Stimulated activated CD8-positive, alpha-beta memory T cell treated with anti-CD3 and anti-CD28 coated beads, Interleukin-4, amount 100 ng/mL, for 1 hour (primary cell): ENCODE measurements at places on chromosomes 4 and X.

GRCh38 chrX:13418126-13419097 is 98.6 kb upstream of the ATXN3L start:
- DNase-seq = no peak

DNA sequence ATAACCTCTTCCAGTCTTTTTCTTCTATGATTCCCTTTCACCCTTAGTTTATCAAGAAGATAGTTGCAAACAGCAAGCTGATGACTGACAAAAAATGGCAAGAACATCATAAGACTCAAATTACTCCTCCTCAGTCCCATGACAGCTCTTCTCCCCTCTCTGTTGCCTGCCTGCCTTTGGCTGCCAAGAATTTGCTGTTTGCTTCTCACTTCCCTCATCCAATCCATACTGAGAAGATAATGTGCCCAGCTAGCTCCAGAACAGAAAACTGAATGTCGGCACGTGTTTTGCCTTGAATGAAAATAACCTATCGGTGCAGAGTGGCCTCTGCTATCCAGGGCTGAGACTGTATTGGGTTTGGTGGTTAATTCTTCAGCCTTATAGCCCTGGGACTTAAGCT is 192.1 kb downstream of the PPARGC1A start:
- no peak for DNase-seq

GRCh38 chr4:3322059-3322550 is 29.3 kb downstream of the RGS12 start:
- no peak for DNase-seq

GRCh38 chr4:123340381-123340701 is 56.3 kb upstream of the SPRY1 start:
- no peak for DNase-seq

DNA sequence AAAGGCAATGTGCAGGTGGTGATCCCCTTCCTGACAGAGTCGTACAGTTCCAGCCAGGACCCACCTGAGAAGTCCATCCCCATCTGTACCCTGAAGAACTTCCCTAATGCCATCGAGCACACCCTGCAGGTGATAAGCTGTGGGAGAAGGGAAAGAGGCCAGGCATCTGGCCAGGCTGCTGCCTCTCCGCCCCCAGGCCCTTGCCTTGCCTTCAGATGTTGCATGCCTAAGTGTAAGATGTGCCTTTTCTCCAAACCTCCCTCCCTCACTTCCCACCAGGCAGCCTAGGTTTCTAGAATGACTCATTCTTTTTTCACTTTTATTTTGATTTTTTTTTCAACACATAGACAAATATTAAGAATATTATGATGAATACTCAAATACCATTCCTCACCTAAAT is 12.2 kb upstream of the CDK16 start:
- no peak for DNase-seq

DNA sequence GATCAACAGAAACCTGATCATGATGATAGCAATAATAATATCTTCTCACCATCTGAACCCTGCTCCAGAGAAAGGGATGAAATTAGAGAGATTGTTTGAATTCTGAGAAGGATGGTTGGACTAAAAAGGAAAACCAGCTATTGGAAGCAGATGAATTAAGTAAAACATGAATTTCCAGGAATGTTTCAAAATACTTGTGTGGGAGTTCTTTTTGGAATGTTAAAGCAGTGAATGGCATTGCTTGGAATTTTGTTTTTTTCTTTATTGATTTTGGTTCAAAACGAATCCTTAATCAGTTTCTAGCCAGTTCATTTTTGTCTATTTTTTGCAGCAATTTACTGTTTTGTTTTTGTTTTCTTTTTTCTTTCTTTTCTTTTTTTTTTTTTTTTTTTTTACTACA is 150.3 kb downstream of the NHS start:
- no peak for DNase-seq

GRCh38 chr4:75630937-75631329 is 605 bp upstream of the CDKL2 start:
- DNase-seq = no peak

DNA sequence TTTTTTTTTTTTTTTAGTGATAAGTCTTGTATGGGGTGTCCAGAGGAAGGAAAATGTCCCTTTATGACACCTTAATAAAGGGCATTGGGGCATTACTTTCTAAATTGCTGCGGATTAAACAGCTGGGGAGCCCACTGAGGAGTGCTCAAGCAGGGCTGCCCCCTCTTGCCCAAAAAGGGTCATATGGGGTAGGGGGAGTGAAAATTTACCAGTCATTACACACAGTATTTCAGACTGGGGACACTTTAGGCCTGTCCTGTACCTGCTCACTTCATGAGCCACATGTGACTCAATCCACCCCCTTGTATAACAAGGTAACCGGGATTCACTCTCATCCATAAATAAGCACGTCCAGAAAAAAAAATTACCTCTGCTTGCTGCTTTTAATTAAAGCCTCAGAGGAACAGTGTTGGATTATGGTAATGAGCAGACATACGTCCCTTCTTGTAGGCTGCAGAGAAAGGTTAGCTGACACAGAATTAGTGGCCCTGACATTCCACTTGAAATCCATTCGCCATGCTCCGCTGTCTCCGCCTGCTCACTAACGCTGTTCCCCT is 1.8 kb downstream of the PRDM8 start:
- no peak for DNase-seq

DNA sequence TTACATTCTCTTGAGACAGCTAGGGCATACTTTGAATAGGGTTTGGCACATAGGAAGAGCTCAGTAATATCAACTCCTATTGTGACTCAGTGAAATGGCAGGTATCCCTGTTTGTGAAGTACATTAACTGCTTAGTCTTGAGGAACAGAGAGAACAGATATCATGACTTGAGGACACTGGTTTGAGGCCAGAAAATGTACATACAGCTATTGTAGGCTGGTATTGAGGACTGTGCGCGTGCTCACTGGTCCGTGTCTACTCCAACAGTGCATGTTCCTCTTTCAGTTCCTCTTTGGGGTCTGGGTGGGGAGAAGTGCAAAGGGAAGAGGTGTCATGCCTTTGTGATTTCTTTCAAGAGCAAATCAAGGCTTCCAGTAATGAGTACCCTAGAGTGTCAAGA is 34.6 kb upstream of the TBC1D9 start:
- DNase-seq = no peak

GRCh38 chr4:4506961-4507360 is 34.9 kb downstream of the STX18 start:
- DNase-seq = no peak

- DNase-seq = no peak
Observed at GRCh38 chr4:163748449-163748848, 254.0 kb downstream of the TMA16 start.

DNA sequence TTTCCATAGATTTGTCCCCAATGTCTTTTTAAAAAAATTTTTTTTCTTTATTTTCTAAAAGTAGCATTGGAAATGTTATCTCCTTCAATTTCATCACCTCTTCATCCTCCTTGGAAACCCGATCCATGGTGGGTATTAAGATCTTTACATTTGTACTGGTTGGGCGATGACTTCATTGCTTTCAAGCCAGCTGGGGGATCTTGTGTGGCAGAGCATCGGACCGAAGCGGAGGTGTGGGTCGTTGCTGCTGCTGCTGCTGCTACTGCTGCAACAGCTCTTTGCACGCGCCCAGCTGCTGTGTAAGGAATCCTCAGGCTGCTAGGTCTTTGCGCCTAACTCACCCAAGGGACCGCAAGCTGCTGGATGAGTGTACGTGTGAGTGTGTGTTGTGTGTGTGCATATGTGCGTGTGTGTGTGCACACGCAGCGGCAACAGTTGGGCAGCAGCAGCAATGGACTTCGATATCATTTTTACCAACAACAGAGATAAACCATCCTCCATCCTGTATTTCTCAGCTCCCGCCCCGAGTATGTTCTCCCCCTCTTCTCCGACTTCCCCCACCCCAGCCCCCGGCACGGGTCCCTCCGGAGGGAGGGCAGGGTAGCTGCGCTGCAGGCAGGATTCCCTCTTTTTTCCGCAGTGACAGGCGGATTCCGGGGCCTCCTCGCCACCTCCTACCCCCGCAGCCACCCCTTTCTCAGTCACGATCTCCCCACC is 768 bp upstream of the CDKL5 start:
- no peak for DNase-seq

DNA sequence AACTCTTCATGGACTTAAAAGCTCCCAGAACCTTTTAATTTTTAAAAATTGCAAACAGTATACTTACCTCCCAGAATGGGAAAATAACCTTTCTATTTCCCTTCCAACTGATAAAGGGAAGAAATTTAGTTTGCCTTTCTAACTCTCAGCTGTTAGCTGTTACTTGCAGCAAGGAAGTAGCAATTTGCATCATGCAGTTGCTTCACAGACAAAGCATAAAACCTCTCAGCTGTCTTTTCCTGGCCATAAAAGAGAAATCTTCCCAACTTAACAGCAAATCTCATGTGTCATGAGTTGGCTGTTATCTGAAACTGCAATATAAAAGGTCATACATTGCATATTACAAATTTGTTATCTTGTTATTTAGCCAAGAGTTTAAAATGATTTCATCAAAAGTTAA is 18.4 kb downstream of the C4orf17 start:
- DNase-seq = no peak

DNA sequence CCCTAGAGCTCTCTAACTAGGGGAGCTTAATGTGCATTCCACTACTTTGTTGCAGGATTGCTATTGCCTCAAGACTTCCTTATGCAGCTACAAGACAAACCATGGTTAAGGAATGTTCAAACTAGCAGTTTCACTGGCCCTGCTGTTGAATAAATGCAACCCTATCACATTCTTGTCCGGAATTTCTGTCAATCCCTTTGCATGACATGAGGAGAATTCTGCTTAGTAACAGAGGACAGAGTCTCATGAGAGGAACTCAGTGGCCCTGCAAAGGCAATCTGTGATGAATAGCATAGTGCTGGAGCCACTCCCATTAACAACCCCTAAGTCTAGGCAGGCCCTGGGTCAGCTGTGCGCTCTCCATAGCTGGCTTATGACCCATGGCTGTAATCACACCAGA is 30.7 kb upstream of the SGMS2 start:
- no peak for DNase-seq

- DNase-seq = no peak
Observed at GRCh38 chrX:12986164-12986779, 11.4 kb downstream of the TMSB4X start.

DNA sequence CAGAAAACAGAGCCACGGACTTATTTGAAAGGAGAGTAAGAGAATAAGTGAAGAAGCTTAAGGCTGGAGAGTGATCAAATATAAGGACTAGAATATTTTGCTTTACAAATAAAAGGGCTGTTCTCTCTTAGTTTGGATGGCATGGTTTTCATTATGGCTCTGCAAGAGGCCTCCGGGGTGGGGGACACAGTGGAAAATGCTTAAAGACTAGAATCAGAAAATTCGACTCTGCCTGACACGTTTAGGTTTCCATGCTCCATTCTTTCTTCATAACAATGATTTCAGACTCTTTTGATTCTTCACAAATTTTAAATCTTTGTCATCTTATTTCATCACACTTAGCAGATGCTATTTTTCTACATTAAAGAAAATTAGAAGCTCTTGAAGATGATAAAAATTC is 632.4 kb upstream of the BOD1L1 start:
- DNase-seq = no peak

DNA sequence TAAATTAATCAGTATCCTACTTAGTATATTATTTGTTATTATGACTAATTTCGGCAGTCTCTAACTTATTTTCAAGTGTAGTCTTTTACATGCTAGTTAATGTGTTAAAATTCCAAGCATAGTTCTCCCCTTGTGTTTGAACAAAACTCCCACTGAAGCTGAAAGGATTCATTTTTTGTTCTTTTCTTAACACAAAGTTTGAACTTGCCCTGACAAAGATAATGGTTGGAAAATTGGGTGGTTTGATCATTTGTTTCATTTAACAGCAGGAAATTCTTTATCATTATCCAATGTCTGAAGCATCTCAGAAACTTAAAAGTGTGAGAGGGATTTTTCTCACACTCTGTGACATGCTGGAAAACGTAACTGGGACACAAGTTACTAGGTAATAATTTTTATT is 36.0 kb downstream of the INTU start:
- DNase-seq = no peak

DNA sequence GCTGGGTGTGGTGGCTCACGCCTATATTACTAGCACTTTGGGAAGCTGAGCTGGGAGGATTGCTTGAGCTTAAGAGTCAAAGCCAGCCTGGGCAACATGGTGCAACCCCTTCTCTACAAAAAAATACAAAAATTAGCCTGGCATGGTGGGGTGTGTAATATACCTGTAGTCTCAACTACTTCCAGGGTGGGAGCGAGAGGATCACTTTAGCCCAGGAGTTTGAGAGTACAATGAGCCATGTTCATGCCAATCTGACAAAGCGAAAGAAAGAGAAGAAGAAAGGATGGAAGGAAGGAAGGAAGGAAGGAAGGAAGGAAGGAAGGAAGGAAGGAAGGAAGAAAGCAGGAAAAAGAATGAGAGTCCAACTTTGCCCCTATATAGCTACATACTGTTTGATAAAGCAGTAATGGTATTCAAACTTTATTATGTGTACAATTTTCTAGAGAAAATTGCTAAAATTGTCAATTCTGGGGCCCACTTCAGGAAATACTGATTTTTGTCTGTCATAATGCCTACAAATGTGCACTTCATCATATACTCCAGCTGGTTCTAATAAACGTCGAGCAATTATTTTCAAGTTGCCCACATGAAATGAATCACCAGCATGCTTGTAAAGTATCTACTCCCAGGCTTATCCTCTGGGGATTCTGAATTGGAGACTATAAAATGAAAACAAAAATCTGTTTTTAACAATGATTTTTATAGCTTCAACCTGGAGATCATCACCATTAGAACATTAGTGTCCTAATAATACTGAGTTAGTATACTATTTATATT is 132.3 kb downstream of the NDST4 start:
- no peak for DNase-seq

- DNase-seq = no peak
Observed at GRCh38 chr4:44760142-44760898, 34.0 kb upstream of the GNPDA2 start.

- no peak for DNase-seq
Observed at GRCh38 chrX:47808904-47809788, 27.6 kb upstream of the ZNF81 start.

DNA sequence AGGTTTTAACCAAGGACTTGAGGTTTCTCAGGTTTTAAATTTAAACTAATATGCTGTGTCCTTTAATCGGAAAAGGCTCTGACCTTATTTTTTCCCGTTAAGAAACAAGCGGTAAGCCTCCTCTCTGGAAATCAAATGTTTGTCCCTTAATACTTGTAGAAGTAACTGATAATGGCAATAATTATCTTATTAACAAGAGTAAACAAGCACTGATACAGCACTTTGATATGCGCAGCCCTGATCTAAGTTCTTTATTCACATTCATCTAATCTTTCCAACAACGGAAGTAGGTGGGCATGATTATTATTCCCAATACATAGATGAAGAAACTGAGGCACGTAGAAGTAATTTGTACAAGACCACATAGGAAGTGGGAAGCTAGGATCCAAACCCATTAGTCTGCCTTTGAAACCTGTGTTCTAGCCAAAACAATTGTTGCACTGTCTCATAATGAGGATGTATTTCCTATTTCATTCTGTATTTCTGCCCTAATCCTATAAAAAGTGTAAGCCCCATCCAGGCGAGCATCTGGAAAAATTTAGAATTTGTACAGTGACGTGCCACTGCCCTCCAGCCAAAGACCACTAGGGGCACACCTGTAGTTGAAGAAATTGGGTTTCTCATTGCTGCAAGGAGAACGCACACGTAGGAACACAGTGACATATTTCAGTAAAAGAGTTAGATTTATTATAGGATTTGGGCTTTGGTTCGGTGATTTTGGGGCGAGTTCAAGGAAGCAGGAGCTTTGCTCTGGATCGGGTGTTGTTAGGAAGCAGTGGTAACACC is 606 bp downstream of the CXorf58 start:
- no peak for DNase-seq
